ENCODE measurements at places on chromosomes 4 and X.

GRCh38 chr4:179110356-179110755 is 1668.1 kb upstream of the AGA start:
- no peak for DNase-seq

- DNase-seq = no peak
Observed at GRCh38 chrX:136781180-136781797, 557 bp upstream of the ARHGEF6 start.

DNA sequence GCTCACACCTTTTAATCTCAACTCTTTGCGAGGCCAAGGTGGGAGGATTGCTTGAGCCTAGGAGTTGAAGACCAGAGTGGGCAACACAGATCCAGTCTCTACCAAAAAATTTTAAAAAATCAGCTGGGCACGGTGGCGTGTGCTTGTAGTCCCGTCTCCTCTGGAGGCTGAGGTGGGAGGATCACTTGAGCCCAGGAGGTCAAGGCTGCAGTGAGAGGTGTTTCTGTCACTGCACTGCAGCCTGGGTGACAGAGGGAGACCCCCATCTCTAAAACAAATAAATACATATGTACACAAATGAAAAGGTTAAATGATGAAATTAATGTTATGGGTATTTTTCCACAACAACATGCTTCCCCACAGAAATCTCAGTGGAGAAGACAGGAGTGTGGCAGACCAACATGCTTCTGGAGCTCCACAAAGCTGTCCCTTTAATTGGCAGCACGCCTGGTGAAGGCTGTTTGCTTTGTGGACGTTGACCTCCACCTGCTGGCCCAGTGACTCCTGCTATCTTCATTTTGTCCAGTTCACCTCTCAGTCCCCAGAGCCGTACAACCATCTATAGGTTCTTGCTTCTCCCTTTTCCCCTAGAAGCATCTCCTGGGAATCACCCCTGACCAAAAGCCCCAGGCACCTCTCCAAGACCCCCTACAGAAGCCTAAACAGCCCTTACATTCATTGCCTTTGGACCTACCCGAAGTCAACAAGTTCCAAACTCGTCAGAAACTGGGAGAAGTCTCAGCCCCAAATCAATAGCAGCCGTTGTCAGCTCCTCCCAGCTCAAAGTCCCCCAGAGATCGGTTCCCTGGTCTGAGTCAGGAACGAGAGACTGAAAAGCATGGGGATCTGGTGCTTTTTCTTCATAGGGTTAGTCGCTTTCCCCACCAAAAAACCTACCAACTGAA is 36.4 kb upstream of the CD99 start:
- no peak for DNase-seq

DNA sequence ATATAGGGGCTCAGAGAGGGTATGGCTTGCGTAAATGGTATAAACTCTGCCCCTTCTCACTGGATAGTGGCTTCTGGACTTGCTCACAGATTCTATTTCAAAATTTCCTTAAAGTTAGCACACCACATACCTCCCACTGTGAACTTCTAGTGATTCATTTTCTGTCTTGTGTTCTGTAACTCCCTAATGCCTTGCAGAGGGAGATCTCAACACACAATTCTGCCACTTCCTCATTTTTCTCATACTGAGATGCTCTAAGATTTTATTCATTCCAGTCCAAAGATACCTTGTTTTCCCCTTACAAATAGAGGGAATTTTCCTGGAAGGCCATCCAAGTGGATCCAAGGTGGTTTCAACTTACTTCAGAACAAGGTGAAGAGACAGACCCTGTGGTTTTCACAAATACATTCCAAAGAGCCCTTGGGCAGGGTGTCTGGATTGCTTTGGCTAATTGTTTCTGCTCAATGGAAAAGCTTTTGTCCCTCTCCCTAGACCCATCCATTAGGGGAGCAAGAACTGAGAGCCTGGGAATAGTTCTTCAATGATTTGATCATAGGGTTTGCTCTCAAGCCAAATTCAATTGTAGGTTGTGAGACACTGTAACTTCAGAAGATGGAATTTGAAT is 52.1 kb upstream of the CAPN6 start:
- no peak for DNase-seq

DNA sequence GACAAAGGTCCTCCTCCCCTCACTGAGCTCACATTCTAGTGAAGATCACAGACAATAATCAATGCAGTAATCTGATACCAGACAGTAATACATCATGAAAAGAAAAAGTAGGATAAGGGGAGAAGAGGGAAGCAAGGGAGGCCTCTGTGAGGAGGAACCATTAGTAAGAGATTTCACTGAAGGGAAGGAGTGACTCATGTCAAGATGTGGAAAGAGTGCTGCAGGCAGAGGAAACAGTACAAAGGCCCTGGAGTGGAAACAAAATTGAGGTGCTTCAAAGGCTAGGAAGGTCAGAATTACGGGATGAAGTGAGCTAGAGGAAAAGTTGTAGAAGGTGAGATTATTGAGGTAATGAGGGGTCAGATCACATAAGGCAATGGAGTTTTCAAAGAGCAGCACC is 38.1 kb downstream of the LAMTOR3 start:
- DNase-seq = no peak

GRCh38 chr4:107258359-107258758 is 222.2 kb upstream of the DKK2 start:
- DNase-seq = no peak

DNA sequence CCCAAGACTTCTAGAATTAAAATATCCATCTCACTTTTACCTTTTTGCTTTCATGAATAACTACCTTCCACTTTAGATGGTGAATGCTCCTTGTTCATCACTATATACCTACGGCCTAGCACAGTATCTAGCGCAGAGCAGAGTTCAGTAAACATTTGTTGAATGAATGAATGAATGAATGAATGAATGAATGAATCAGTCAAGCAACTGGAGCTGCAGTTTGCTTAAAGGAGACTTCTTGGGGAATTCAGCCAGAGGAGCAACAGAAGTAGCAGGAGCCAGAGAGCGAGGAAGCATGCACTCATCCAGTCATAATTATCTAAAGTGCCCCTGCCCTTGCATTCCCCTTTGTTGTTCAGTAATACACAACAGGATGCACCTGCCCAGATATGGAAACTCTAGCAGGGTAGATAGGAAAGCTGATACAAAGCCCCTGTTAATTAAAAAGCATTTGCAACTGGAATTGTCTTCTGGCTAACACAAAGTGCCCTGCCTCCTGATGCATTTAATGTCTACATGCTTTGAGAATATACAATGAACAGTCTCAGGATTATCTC is 103.0 kb upstream of the MBNL3 start:
- no peak for DNase-seq

All from activated naive CD4-positive, alpha-beta T cell treated with anti-CD3 and anti-CD28 coated beads, Interleukin-2, amount 50 U/mL, for 16 hours (primary cell).